ENCODE measurements at places on chromosomes 11 and 22.

DNA sequence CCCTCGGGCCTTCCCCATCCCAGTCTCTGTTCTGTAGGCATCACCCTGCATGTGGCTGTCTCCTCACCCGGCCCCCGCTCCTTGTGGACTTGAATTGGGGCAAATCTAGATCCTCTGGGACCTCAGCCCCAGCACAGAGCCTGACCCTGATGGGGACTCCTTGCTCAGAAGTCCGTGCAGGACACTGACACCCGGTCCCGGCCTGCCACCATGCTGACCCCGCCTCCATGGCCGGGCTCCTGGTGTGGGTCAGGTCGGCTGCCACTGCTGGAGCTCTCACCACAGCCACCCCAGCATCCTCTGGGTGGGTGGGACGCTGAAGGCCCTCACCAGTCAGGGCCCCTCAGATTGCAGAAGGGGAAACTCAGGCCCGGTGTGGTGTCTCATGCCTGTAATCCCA is 1.8 kb downstream of the IGLL1 start:
- DNase-seq: no peak

- DNase-seq: no peak
These were observed 350.7 kb upstream of the C11orf87 start for GRCh38 chr11:109071262-109071661.

DNA sequence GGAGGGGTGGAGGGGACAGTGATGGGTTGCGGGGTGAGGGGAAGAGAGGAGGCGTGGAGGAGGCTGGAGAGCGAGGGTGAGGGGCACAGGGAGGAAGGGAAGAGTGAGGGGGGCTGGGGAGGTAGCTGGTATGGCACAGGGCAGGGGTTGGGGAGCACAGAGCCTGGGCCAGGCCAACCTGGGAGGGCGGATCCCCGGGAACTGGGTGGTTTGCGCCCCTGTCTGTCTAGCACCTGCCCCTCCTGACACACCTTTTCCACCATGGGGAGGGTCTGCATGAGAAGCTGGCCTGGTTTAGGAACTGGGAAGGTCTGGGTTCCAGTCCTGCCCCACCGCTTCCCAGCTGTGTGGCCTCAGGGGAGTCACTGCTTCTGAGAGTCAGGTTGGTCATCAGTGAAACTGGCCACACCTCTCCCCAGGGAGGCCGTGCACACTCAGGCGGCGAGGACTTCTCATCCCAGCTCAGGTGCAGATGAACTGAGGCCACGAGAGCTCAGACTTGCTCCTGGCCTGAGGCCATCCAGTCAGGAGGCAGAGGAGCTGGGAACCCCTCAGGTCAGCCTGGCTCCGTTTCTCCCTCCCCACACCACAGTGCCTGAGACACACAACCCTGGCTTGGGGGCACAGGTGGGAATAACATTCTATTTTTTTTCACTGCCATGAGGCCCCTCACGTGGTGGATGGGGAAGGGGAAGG is 95.6 kb downstream of the PHF21B start:
- DNase-seq: no peak

DNA sequence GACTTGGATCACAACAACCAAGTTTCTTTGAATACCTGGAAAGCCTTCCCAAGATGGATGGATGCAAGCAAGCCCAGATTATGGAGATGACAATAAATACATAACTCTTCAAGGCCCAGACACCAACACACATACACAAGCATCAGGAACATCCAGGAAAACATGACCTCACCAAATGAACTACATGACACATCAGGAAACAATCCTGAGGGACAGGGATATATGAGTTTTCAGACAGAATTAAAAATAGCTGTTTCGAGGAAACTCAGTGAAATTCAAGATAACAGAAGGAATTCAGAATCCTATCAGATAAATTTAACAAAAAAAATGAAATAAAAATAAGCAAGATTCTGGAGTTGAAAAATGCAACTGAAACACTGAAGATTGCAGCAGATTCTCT is 659.4 kb downstream of the METTL15 start:
- DNase-seq: no peak

DNA sequence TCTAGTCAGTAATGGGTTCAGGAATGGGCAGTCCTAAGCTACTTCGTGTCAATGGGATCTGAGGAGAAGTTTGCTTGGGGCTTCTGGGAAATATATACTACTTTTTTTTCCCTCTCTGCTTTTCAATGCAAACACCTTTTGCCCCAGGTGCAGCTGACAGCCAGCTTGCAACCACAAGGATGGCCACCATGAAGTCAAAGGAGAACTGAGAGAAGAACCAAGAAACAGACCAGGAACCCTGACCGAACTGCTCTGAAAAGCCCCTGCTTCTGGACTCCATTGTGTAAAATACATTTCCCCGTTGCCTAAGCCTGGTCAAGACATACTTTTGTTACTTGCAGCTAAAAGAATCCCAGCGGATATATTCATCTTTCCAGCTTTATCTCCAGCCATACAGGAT is 20.1 kb upstream of the CD44 start:
- no peak for DNase-seq

DNA sequence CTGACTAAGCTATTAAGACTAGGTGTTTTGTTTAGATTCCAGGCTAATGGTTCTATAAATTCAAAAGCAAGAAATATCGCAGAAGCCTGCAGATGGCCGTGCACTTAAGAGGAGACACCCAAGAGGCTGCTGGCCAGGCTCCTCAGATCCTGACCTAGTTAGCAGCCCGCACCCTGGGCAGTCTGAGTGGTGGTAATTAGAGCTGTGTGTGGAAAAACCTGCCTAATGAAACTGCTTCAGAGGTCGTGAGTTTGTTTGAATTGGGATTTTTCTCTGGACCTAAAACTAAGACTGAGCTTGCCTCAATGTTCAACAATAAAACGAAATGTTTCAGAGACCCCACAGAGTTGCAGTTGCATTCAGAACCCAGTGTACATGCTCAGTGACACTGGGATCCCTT is 627.7 kb downstream of the OPCML start:
- DNase-seq: no peak

- DNase-seq: no peak
These were observed 23.5 kb downstream of the FZD4 start for GRCh38 chr11:86931548-86932258.

DNA sequence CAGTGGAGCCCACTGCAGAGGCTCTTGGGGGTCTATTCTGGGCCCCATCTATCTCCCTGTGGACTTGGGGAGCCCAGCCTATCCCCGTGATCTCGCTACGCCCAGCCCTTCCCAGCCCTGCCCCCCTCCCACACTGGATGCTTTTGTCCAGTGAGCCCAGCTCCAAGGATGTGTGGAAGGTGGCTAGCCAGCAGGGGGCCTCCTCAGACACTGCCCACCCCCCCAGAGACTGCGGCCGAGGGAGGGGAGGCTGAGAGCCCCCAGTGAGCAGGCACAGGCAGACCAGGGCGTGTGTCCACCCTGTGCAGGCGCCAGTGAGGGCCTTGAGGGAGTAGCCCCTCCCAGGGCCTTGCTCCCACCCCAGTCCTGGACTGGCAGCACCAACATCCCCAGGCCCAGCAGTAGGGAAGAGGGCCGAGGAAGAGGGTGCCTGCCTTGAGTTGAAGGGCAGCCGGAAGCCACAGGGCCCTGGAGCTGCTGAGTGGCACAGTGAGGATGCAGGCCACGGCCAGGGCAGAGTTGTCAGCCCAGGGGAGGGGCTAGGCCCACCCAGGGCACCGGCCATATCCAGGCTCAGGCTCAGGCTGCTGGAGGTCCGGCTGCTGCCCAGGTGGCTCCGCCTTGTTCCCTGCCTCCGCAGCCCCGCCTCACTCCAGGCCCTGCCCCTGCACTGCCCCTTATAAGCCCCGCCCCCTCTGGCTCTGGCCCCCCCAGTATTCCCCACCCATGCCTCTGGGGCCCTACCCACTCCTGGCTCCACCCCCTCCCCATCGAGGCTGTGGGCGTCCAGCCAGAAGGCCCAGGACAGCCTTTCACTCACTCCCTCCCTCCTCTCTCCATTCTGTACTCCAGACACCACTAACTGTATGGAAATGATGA is 28.0 kb downstream of the MOB2 start:
- no peak for DNase-seq

GRCh38 chr11:95242845-95243605 is 12.0 kb upstream of the SESN3 start:
- no peak for DNase-seq

DNA sequence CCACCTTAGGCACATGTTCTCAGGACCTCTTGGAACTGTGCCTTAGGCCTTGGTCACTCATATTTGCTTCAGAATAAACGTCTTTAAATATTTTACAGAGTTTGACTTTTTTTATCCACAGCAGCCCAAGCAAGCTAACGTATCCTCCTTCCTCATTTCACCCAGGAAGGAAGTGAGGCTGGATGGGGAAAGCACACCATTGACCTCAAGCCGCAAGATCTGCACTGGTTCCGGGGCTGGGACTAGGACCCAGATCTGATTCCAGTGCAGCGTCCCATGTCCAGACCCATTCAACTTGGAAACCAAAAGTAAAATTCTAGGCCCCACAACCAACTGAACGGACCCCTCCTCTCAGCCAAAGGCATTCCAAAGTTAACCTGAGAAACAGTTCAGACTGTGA is 2.4 kb upstream of the LGALS12 start:
- no peak for DNase-seq

DNA sequence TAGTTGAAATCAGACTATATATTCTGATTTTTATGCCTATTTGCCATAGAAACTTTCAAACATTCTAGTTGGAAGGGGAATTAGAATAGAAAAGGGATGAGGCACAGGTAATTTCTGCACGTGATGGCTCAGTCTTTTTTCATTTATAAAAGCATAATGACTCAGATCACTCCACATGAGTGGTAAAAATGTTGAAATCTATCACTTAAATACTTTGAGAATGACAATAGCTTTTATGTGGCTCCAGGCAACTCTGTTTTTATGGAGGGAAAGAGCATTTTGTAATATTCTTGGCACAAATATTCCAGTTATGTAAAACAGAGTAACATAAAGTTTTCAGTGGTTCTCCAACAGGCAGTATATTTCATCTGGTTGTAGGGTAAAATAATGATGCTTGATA is 5.9 kb upstream of the MMP3 start:
- DNase-seq: no peak

GRCh38 chr11:100719809-100720221 is 32.7 kb downstream of the ARHGAP42 start:
- DNase-seq: no peak

GRCh38 chr11:11338304-11338703 is 14.7 kb downstream of the CSNK2A3 start:
- no peak for DNase-seq

DNA sequence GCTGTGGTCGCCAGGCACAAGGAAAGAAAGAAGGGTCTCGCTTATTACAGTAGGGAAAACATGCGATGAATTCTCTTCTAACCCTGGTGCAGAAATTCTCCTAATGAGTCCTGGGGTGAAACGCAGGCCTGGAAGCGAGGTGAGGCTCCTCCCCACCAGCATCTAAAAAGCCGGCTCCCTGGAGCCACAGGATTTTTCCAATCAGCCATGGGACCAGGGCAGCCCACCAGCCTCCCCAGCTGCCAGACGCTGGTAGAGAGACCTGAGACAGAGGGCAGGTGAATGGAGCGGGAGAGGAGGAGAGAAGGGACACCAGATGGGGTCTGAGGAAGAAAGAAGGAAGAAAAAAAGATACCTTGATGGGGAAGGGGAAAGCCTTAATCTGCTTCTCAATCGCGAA is 28.6 kb downstream of the APOL3 start:
- no peak for DNase-seq

DNA sequence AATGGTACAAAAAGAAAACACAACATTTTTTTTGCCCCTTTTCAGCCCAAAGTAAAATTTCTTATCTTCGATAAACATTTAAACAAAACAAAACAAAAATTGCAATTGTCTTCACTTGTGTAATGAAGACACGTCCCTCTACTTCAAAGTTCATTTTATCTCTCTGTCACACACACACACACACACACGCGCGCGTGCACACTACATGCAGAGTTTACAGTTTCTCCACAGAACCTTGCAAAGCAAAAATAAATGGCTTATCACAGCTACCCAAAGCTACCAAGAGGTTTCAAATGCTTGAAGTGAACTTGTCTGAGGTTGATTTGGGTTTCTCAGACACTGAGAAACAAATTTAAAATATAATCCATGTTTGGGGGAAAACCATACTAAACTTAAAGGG is 72.3 kb downstream of the ETS1 start:
- no peak for DNase-seq

GRCh38 chr11:45193695-45194094 is 47.3 kb downstream of the PRDM11 start:
- DNase-seq: no peak

- no peak for DNase-seq
These were observed 2.1 kb upstream of the PLXNB2 start for GRCh38 chr22:50309601-50309991.

DNA sequence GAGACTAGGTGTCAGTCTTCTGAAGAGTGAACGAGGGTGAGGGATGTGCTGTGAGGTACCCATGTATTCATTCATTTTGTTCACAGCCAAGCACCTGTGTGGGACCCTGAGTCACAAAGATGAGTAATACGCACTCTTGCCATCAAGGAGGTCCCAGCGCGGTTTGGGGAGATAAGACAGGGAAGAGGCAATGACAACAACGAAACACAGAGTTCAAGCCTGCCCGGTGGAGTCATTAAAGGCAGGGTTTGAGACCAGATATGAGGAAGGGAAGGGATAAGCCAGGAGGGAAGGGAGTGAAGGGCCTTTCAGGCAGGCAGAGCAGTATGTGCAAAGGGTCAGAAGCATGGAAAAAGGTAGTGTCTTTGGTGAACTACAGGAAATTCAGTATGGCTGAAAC is 4.6 kb downstream of the DCHS1 start:
- no peak for DNase-seq

GRCh38 chr11:15607361-15608036 is 492.8 kb downstream of the INSC start:
- DNase-seq: no peak

- no peak for DNase-seq
These were observed 3.8 kb downstream of the ACY3 start for GRCh38 chr11:67646535-67647336.

- no peak for DNase-seq
These were observed 34.1 kb downstream of the SCGB1A1 start for GRCh38 chr11:62452839-62453468.

DNA sequence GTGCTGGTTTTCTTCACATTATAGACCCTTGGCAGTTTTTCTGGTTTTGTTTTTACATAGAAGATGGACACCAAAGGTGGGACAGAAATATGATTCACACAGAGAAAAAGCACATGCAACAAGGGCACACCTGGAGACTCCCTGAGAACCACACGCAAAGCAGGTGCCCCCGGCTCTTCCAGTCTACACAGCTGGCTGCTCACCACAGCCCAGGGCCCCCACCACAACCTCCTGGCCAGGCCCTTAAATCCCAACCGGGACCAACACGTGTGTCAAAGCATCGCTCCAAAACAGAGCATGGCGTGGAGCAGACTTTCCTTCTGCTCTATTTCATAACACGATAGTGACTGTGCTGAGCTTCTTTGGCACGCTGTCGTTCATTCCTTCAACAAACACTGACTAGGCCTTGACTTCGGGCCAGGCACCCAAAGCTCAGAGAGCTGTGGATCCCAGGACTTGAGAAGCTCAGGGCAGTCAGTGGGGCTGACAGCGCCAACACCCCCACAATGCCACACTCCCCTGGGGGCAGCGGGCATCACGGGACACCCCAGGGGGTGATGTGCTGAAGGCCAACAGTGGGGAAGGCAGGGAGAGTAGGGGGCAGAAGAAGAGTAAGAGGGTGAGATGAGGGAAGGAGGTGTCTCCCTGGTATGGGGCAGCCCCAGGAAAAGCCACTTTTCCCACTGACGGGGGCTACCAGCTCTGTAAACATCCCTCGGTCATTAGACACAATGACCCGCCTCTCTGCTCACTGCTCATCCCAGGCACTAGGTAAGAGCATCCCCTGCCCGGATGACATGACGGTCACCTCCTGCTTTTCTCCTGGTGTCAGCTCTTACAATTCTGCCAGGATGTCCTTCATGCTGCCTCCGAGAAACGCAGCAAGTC is 26.0 kb downstream of the CELSR1 start:
- DNase-seq: no peak

Data from T-helper 2 cell (primary cell).